ENCODE measurements at places on chromosomes 6 and 20. TPM values are rescaled to one million over a fixed set of nuclear protein-coding genes. Genes with fewer than 3 reads are reported as not detected.

ARFGEF3 gene
- 1.5 TPM for total RNA-seq

GTSF1L gene
- not detected for total RNA-seq

CHD6 gene
- 44.7 TPM for total RNA-seq

ZNF831 gene
- total RNA-seq = not detected

KIF25 gene
- total RNA-seq = not detected

LKAAEAR1 gene
- total RNA-seq = 0.34 TPM

RREB1 gene
- 37.2 TPM for total RNA-seq

ZNF184 gene
- 5.1 TPM for total RNA-seq

SAMHD1 gene
- total RNA-seq = 99.7 TPM

MUCL3 gene
- total RNA-seq = not detected

HEBP2 gene
- 32.6 TPM for total RNA-seq

BHLHE23 gene
- not detected for total RNA-seq

ATAT1 gene
- total RNA-seq = 15.7 TPM

SMPD2 gene
- total RNA-seq = 4.9 TPM

CLVS2 gene
- not detected for total RNA-seq

SLC35F1 gene
- 0.72 TPM for total RNA-seq

TSPO2 gene
- not detected for total RNA-seq

GGTLC1 gene
- total RNA-seq = not detected

SGK2 gene
- 0.64 TPM for total RNA-seq

OTOR gene
- total RNA-seq = not detected

PRKN gene
- total RNA-seq = 1.5 TPM

ADAM33 gene
- 3.0 TPM for total RNA-seq

TFAP2A gene
- total RNA-seq = 2.1 TPM

IL17A gene
- not detected for total RNA-seq

KCNQ2 gene
- 11.5 TPM for total RNA-seq

BPI gene
- total RNA-seq = not detected

MYBL2 gene
- total RNA-seq = 6.2 TPM

All from astrocyte (in vitro differentiated cells and primary cell).